ENCODE measurements at places on chromosomes 3 and 15. TPM values are rescaled to one million over a fixed set of nuclear protein-coding genes. Genes with fewer than 3 reads are reported as not detected.

The ADAMTS7 gene
- 24.2 TPM for total RNA-seq

The SIN3A gene
- 28.0 TPM for total RNA-seq

The GNAT1 gene
- not detected for total RNA-seq

The UBA7 gene
- 25.1 TPM for total RNA-seq

The GHSR gene
- total RNA-seq = not detected

The SPESP1 gene
- total RNA-seq = 7.6 TPM

The LRRIQ4 gene
- not detected for total RNA-seq

The PSTPIP1 gene
- total RNA-seq = 3.5 TPM

The CLSTN2 gene
- 7.0 TPM for total RNA-seq

The ATP13A5 gene
- not detected for total RNA-seq

The IL16 gene
- 3.8 TPM for total RNA-seq

The GALNT15 gene
- 6.6 TPM for total RNA-seq

The PLA2G4E gene
- total RNA-seq = not detected

The NT5DC2 gene
- 69.3 TPM for total RNA-seq

The PAQR9 gene
- total RNA-seq = 15.3 TPM

The CFAP100 gene
- not detected for total RNA-seq

The DPPA2 gene
- total RNA-seq = not detected

The MUSTN1 gene
- total RNA-seq = 32.7 TPM

The PARP9 gene
- total RNA-seq = 12.6 TPM

The FEZF2 gene
- not detected for total RNA-seq

The CPB1 gene
- total RNA-seq = not detected

The UQCRC1 gene
- 1,000 TPM for total RNA-seq

The GOLGA8O gene
- 1.2 TPM for total RNA-seq

The GAP43 gene
- total RNA-seq = 1.2 TPM

The CPLX3 gene
- total RNA-seq = 1.2 TPM

The PLSCR5 gene
- not detected for total RNA-seq

The CD200R1 gene
- 0.82 TPM for total RNA-seq

The STX19 gene
- total RNA-seq = not detected

The FLNB gene
- total RNA-seq = 34.8 TPM

The CHRM5 gene
- not detected for total RNA-seq

The PLA2G4F gene
- 2.1 TPM for total RNA-seq

The FAM43A gene
- total RNA-seq = 18.0 TPM

The MCTP2 gene
- 1.0 TPM for total RNA-seq

The ADGRG7 gene
- total RNA-seq = not detected

The MYZAP gene
- 934 TPM for total RNA-seq

The CMTM8 gene
- 5.7 TPM for total RNA-seq

The CASR gene
- total RNA-seq = not detected

All from left ventricle myocardium inferior (tissue), 1 donor.